Stimulated activated CD8-positive, alpha-beta memory T cell treated with anti-CD3 and anti-CD28 coated beads, Interleukin-15, amount 100 ng/mL, for 4 hours (primary cell): ENCODE measurements at places on chromosomes 2 and 18.

DNA sequence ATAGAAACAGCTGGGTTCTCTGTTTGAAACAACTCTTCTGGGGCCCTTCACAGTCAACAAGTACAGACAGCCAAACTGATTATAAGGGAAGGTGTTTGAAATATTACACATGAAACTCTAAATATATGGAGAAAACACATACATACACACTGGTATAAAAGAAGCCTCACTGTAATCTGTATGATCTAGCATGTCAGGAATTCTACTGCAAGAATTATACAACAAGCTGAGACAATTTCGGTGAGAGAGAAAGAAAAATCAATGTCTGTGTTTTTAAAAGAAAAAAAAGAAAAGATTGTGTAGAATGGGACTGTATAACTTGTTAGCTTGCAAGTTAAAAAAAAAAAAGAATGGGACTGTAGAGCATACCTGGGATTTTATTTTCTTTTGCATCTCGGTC lies 26.3 kb downstream of the IRS1 start:
- no peak for DNase-seq

- no peak for DNase-seq
Observed at GRCh38 chr18:47953471-47953931, 23.0 kb upstream of the SMAD2 start.

- no peak for DNase-seq
Observed at GRCh38 chr18:21203126-21203525, 38.9 kb upstream of the GREB1L start.

GRCh38 chr18:44458777-44459176 lies 221.9 kb upstream of the SETBP1 start:
- DNase-seq, result no peak

- DNase-seq, result no peak
Observed at GRCh38 chr2:158291544-158292180, 164.9 kb downstream of the CCDC148 start.

GRCh38 chr2:239309398-239310245 lies 91.2 kb downstream of the HDAC4 start:
- no peak for DNase-seq

GRCh38 chr18:62713651-62714247 lies 1.6 kb upstream of the PHLPP1 start:
- no peak for DNase-seq

- DNase-seq, result no peak
Observed at GRCh38 chr18:70058916-70059315, 111.2 kb upstream of the CD226 start.

GRCh38 chr2:120352696-120353590 lies 7.0 kb downstream of the INHBB start:
- DNase-seq, result no peak

DNA sequence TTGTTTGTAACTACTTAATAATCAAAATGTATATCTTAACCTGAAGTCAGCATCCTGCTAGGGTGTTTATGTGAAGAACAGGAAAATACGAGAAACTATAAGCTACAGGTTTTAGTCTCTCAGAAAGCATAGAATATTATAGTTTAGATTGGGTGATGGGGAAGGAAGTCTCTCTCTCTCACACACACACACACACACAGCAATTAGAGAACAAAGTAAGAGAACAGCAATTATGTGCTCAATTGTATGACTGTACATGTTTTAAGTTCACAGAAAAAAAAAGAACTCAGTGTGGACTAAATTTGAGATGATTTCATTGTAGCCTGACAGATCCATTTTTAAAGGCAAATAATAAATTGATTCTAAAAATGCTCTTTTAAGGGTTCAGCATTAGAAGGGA lies 94.3 kb upstream of the ZNF516 start:
- DNase-seq, result no peak

GRCh38 chr2:163655667-163656066 lies 80.1 kb downstream of the FIGN start:
- no peak for DNase-seq

- peak; percentile 53 for DNase-seq
Observed at GRCh38 chr2:95022309-95023221, 2.9 kb upstream of the MAL start.

DNA sequence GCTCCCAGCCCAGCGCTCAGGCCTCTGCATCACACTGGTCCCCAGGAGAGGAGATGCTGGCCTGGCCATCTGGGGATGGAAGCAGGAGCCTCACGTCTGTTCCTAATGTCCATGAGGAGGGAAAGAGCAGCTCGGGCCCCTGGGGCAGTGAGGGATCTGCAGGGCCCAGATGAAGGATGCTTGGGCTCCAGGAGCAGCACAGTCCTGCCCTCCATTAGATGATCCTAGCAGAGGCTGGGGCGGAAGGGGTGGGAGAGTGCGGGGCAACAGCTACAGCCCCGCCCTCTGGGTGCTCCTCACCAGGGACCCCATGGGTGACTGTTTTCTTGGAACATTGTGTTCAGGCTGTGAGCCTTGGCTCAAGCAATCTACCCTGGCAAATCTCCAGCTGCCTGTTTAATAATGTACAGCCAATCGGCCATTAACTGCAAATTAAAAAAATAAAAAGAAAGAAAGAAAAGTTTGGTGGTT lies 49.7 kb downstream of the TNS1 start:
- no peak for DNase-seq
